Motor neuron (in vitro differentiated cells): ENCODE measurements at places on chromosomes 2 and 18.

DNA sequence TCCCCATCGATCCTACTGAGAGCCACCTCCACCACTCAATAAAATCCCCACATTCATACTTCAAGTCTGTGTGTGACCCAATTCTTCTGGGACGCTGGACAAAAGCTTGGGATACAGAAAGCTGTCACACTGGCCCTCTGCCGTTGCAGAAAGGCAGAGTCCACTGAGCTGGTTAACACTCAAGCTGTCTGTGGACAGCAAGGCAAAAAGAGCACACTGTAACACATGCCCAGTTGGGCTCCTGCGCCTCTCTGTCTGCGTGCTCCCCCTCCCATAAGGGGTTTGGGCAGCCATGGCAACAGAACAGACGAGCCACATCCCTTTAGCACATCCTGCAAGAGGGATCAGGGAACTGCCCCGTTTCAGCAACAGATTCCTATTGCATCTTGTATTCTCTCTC is 106.9 kb upstream of the RGPD4 start:
- peak; percentile 48 for ATAC-seq

- ATAC-seq, result no peak
These were observed 1.2 kb upstream of the C2orf15 start for GRCh38 chr2:99140056-99140859.

DNA sequence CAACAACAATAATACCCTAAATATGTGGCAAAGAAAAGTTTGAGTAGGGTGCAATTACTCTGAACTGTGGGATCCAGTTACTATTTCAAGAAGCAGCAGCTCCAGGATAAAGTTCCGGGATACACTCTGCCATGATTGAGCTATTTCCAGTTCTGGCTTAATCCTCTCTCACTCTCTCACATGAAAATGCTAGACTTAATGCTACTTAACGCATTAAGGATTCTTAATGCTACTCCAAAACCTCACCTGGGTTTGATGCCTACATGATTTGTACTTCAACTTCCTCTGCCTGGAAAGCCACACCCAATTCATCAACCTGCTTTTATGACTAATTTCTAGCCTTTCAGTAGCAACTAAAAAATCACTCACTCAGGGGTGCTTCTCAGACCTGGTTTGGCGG is 151.1 kb upstream of the HNMT start:
- no peak for ATAC-seq

GRCh38 chr2:20356042-20356441 is 5.4 kb upstream of the PUM2 start:
- no peak for ATAC-seq

GRCh38 chr2:238808761-238809160 is 39.1 kb upstream of the TWIST2 start:
- ATAC-seq, result no peak

- ATAC-seq, result no peak
These were observed 179.5 kb upstream of the ID2 start for GRCh38 chr2:8502316-8502715.

DNA sequence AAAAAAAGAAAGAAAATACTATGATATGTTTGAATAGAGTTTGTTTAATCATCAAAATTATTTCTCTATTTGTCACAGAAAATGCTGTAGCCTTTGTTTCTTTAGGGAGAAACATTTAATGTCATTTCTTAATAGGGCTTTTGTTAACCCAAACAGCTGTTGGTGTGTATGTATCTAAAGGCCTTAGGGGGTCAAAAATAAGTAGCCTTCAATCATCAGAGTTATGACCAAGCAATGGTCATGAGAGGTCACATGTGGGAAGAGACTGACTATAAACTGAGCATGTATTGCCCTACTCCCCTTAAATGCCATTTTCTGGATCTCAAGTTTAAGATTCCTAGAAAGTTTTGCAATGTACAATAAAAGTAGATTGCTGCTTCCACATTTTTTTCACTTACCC is 22.7 kb downstream of the HNMT start:
- ATAC-seq, result no peak

DNA sequence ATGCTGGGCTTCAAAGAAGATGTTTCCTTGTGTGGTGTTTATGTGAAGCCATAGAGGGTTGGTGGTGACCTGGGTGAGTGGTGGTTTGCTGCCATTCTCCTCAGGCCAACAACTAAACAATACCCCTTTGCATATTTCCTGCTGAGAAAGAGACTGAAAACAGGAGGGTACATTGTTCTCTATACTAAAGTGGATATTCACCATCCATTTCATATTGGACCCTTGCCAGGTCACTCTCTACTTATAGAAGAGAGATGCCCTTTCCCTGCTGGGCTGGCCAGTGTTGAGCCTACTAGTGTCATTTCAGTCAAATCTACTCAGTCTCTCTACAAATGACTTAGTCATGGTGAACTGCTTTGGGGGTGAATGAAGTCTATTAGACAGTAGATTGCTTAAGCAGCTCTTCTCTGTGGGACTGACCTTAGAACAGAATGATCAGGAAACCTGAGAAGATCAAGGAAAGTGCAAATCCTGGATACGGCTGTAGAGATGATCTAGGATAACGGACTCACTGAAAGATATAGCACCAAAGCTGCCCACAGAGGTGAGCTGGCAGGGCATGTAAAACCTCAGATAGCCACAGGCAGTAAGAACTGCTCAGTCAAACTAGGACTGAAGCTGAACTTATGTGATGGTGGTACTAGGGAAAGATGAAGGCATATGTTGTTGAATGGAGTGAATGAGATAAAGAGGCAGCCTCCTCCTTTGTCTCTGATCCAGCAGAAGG is 154.9 kb downstream of the MYO3B start:
- no peak for ATAC-seq

DNA sequence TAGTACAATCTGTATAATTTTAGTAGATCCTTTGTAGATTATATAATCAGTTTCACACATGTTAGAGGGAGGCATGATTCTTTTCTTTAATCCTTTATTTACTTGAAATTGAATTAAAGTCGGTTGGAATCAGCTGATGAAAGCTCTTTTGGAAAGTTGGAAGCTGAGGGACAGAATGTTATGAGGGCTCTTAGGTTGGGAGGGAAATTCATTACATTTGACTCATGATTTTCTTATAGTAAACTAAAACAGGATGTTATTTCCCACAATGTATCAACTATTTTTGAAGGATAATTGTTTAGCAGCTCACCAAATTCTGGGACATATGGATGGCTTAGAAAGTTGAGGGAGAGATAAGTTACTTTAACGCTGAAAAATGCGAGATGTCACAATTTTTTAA is 52.7 kb upstream of the TMEFF2 start:
- ATAC-seq, result no peak
